ENCODE measurements at places on chromosomes 4 and X.

DNA sequence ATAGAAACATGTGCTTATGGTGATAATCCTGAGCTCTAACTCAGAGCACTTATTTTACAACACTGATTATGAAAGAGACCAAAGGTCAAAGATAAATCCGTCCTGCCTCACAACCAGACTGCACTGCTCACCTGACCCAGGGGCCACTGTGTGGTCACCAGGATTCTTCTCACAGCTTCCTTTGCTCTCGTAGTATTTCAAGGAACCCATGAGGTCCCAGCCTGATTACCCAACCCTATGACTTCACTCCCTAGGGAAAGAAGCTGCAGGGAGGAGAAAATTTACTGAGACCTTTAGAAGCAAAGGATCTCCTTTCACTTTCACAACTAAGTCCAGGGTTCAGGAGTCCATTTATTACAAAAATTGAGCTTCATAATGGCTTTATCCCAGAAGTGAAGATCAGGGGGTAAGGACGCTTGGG, 9.6 kb downstream of the SLC25A5 start:
- no peak for DNase-seq

GRCh38 chr4:133620555-133620954, 471.5 kb downstream of the PCDH10 start:
- DNase-seq = no peak

- DNase-seq = no peak
Observed at GRCh38 chr4:158090323-158090722, 82.5 kb downstream of the GASK1B start.

DNA sequence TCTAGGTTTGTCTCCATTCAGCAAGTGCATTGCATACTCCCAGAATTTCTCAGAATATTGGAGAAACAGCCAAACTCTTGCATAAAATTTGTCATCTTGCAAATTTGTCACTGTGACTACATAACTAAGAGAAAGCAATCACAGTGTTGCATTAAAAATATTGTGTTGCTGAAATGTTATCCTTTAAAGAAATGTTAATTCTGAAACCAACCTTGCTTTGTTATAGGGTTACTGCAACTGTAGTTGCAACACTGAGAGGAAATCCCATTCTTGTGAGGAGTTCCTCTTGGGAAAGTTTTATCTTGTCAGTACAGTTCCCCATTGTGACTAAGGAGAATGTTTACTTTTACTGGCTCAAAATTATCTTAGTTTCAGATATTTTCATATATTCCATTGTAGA, 20.9 kb downstream of the CYBB start:
- no peak for DNase-seq

- no peak for DNase-seq
Observed at GRCh38 chrX:34657726-34658070, 613 bp upstream of the TMEM47 start.

GRCh38 chrX:107804427-107804826, 21.2 kb upstream of the MID2 start:
- DNase-seq = no peak

- DNase-seq = no peak
Observed at GRCh38 chr4:14716691-14717090, 285.6 kb upstream of the CPEB2 start.

Data from BE2C (cell line).